A549 treated with Mapracorat at 1 μM for 4 hours (cell line): ENCODE measurements at places on chromosomes 1 and 21. TPM values are rescaled to one million over a fixed set of nuclear protein-coding genes. Genes with fewer than 3 reads are reported as not detected.

Gene GPATCH4
- total RNA-seq: 57.4 to 85.5 TPM (median 62.9 TPM) in 5 replicates

Gene MAP3K21
- total RNA-seq: 7.4 to 9.8 TPM (median 8.9 TPM) in 5 replicates

Gene KLHDC8A
- total RNA-seq: 0.60 to 0.89 TPM (median 0.66 TPM) in 5 replicates

Gene NGF
- 1.0 to 1.7 TPM (median 1.3 TPM) in 5 replicates for total RNA-seq

Gene STMN1
- 217 to 237 TPM (median 234 TPM) in 5 replicates for total RNA-seq

Gene ACOT11
- 1.7 to 2.5 TPM (median 2.3 TPM) in 5 replicates for total RNA-seq

Gene BTBD19
- 2.3 to 3.4 TPM (median 2.7 TPM) in 5 replicates for total RNA-seq

Gene RXRG
- total RNA-seq: not detected in 5 replicates

Gene FCGR1A
- not detected in 5 replicates for total RNA-seq

Gene WDR4
- total RNA-seq: 18.5 to 30.9 TPM (median 27.8 TPM) in 5 replicates

Gene ANKRD45
- 0.08 to 0.15 TPM (median 0.10 TPM) in 5 replicates for total RNA-seq

Gene CPTP
- 15.0 to 22.7 TPM (median 22.0 TPM) in 5 replicates for total RNA-seq

Gene RNU1-3
- total RNA-seq: not detected in 5 replicates

Gene MROH9
- total RNA-seq: not detected in 5 replicates

Gene NKAIN1
- 0.92 to 1.4 TPM (median 1.1 TPM) in 5 replicates for total RNA-seq

Gene MROH7
- not detected in 5 replicates for total RNA-seq
